ENCODE measurements at places on chromosomes 5 and 9.

GRCh38 chr5:9239626-9240025 lies 306.2 kb downstream of the SEMA5A start:
- DNase-seq = no peak

DNA sequence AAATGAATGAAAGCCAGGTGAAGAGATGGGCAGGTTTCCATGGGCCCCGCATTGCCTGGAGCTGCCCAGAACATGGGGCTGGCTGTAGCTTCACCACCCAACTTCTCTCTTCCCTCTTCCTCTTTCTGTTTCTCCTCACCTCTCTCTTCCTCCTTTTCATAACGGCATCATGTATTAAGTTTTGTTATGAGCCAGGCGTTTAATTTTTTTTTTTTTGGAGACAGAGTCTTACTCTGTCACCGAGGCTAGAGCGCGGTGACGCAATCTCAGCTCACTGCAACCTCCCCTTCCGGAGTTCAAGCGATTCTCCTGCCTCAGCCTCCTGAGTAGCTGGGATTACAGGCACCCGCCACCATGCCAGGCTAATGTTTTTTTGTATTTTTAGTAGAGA lies 13.0 kb upstream of the SPINK4 start:
- peak; percentile 14 for DNase-seq

- DNase-seq = peak; percentile 62
These were observed 103.2 kb downstream of the SNCAIP start for GRCh38 chr5:122415030-122415800.

- no peak for DNase-seq
These were observed 93.7 kb upstream of the GDNF start for GRCh38 chr5:37933576-37933975.

- no peak for DNase-seq
These were observed 9.4 kb downstream of the GABRA1 start for GRCh38 chr5:161857358-161857757.

DNA sequence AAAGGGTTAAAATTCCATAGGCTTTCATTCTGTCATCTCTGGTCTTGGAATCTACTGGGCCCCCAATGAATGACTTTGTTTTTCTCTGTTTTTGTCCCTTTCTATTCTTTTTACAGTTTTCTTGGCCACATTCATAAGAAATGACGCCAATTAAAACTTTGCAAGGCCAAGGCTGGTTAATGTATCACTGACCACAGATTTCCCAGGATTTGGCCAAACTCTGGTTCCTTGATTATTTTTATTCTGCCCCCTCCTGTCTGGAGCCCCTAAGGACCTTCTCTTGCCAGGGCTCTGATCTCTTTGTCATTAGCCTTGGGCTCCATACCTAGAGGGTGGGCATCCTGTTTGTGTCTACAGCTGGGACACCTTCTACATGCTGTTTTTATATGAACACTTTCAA lies 388.9 kb upstream of the PAPPA start:
- DNase-seq = no peak

- DNase-seq = no peak
These were observed 184.7 kb downstream of the AOPEP start for GRCh38 chr9:94911211-94911610.

DNA sequence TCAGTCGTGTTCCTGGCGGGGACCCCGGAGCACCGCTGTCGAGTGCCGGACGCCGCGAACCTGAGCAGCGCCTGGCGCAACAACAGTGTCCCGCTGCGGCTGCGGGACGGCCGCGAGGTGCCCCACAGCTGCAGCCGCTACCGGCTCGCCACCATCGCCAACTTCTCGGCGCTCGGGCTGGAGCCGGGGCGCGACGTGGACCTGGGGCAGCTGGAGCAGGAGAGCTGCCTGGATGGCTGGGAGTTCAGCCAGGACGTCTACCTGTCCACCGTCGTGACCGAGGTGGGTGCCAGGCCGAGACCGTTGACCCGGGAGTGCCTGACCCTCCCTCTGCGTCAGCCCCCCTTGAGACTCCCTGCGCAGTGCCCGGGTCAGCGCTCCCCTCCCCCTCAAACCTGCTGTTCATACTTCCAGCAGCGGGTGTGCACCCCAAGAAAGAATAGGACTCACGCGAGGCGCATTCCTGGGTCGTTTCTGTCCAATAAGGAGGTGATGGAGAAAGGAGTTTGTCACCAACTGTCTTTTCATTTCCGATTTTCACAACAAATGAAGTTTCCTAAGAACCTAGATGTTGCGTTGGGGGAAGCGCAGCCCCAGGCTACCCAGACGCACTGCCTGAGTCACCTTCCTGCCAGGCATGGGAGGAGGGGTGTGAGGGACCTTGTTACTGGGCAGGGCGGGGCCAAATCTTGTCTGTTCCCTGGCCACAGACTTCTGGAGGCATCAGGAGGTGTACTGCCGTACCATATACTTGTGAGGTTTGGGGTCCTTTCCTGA lies 722 bp downstream of the SLC22A4 start:
- DNase-seq = peak; percentile 82

DNA sequence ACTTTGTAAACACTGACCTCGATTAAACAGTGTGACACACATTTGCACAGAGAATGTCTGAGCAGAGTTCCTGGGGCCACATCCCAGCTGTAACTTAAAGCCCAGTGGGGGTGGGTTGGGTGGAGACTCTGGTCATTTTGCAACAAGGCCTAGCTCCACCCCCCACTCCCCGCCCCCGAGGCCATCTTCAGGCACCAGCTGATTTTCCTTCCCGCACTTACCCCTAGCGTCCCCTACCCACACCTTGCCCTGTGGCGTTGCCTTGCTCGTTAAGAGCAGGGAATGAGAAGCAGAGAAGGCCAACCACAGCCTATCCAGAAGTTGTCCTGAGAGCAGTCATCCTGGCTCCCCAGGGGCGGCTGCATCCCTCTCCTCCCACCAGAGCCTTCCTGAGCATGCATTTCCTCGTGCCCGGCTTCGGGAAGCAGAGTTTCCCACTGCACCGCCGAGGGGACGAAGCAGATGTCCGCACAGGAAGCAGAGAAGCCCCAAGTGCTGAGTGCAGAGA lies 101.7 kb upstream of the SARDH start:
- no peak for DNase-seq

GRCh38 chr5:132224716-132225115 lies 2.9 kb downstream of the P4HA2 start:
- no peak for DNase-seq

DNA sequence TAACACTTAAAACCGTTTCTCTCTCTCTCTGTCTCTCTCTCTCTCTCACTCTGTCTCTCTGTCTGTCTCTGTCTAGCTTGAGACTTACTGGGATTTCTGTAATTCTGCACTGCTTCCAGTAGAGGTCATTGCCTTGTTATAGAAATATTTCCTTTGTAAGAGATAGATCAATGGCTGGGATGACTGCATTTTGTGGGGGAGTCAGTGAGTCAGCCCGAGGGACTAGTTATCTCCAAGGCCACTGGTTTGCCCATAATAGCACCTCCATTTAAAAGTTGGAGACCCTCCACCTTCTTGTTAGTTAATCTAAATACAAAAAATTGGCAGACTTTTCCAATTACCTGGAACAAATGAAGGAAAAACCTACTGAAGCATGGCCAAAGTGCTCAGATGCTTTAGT lies 547.2 kb downstream of the LRRC70 start:
- peak; percentile 19 for DNase-seq

DNA sequence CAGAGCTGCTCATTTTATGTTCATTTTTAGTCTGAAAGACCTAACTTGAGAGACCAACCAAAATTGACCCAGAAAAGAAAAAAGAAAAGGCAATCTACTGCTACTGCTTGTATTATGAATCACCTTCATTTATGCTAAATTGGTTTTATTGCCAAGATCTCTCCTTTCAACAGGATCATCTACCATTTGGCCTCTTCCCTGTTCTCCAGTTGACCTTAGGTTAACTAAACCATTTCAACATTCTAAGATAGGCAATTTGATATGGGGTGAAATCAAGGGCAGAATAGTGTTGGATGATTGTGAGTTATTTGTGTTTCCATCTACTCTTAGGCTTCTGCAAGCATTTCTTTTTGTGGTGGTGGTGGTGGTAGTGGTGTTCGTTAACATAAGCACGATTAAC lies 48.3 kb upstream of the POU4F3 start:
- DNase-seq = no peak

DNA sequence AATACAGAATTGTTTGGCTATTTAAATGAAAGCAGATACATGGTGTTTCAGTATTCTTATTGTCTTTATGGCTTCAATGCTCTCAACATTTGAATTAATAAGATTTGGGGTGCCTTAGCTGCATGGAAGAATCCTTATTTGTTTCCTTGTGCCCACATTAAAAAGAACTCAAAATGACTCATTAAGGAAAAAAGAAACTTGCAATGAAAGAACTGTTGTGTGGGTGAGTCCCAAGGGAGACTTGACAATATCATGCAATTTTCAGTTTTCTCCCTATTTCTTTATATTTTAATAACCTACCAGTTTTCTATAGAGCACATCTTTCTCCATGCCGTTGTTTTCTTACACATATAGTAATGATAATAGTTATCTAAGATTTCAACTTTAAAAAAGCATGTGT lies 404.0 kb downstream of the PDE4D start:
- DNase-seq = no peak

GRCh38 chr9:137405677-137406081 lies 17.3 kb downstream of the EXD3 start:
- DNase-seq = no peak

DNA sequence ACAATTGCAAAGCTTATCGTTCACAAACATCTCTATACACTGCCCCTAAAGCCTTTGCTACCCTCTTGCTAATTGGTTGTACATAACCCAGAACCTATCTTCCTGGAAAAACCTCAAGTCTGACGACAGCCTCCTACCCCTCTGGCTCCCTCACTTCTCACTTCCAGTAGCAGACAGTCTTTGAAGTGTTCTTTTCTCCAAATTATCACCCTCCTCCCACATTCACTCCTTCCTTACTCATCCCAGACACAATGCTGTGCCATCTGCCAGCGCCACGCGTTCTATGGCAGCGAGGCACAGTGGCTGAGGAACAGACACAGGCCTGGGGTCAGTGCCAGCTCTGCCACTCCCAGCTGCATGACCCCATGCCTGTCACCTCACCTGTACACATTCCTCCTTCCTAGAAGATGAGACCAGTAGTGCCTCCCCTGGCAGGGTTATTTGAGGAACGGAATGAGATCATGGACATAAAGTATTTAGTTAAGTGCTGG lies 27.7 kb downstream of the CLTA start:
- DNase-seq = no peak

- no peak for DNase-seq
These were observed 218.2 kb downstream of the PSAT1 start for GRCh38 chr9:78515108-78515507.

DNA sequence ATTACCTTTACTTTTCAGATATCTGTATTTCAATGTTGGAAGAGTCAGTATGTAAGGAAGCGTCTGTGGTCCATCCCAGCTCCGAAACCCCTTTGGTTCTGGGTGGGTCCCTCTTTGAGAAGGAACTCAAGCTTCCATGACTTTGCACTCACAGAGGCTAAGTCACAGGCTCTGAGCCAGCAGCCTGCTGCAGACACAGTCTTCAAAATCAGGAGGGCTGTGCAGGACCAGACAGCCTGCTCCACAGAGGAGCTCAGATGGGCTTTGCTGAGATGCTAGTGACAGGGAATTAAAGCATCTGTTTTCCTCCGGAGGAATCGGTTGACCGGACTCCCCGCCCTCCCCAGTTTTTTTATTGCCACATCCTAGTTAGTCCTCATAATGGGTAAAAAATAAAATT lies 126.4 kb upstream of the ICE1 start:
- DNase-seq = no peak

DNA sequence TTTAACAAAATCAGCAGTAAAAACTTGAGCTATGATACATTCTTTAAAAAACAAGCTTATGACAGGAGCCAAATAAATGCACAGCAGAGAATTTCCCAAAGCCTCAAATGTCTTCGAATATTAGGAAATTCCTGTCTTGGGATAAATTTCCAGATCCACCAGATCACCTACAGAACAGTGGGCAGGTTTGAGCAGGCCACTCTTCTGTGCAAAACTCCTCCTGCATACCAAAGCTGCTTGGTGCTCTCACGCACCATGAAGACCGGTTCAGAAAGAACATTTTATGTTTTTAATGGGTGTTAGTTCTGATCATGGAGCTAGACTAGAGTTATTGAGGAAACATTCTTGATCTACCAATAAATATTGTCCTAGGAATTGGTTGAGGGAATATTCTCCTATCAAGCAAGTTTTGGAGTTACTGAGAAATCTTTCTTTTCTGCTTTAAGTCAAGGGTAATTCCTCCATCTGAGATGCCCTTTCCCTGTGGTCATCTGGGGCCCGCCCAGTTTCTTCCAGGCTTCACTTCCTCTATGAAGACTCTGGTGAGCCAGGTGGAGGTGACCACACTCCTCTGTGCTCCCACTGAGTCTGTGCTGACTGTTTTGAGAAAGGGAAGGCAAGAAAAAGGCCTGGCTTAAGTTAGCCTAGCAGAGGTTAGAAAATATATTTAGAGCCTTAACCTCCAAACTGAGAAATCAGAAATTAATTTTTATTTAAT lies 17.9 kb downstream of the TNFSF15 start:
- DNase-seq = no peak

- no peak for DNase-seq
These were observed 10.3 kb downstream of the ZFR start for GRCh38 chr5:32434221-32434620.

GRCh38 chr9:135565141-135565628 lies 3.6 kb downstream of the PAEP start:
- peak; percentile 74 for DNase-seq

- DNase-seq = no peak
These were observed 447.7 kb downstream of the KIF4B start for GRCh38 chr5:155461304-155461703.

GRCh38 chr5:125961150-125961549 lies 462.1 kb upstream of the GRAMD2B start:
- DNase-seq = peak; percentile 31

- DNase-seq = no peak
These were observed 1.0 kb downstream of the NIPSNAP3A start for GRCh38 chr9:104748359-104749031.

DNA sequence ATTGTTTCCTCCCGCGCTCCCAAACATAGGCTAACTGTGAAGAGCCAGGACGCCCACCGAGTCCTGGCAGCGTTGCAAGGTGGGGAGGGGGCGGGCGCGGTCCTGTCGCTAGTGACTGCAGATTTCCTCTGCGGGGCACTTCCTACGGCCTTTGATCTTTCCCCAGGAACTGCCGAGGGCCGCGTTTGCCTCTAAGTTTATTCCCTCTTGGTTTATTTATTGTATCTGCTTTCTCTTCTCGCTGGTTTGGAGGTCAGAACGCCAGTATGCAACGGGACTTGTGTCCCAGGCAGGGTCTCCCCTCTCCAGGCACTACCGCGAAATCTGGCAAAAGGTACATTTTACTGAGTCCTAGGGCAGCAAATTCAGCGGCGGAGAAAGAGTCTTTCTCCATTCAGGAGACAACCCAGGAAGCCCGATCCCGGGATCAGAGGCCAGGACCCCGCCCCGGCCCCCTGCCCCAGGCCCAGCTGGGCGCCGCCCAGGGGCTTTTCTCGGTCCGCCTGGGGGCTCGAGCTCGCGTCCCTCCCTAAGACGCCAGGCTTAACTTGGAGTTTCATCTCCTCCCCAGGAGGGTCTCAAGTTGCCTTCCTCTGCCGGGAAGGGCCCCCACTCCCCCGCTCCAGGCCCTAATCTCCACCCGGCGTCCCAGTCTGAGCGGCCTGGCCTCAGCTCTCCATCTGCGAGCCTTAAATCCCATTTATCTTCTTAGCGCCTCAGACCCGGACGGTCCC lies 884 bp upstream of the EGFLAM start:
- DNase-seq = no peak

All from RPMI8226 (cell line).